Thyroid gland (tissue), 4 donors: ENCODE measurements at places on chromosomes 13 and 19.
A peak's percentile ranks its signal among the peaks of the same experiment; 100 is the strongest.

GRCh38 chr13:79084802-79085424, 321.1 kb downstream of the RBM26 start:
- no peak for DNase-seq
- no peaks in the 10 kb centered on the region for H3K4me1 ChIP-seq
- H3K27ac ChIP-seq, result no peak overlapping the region
- H3K36me3 ChIP-seq, result no peaks in the 10 kb centered on the region

DNA sequence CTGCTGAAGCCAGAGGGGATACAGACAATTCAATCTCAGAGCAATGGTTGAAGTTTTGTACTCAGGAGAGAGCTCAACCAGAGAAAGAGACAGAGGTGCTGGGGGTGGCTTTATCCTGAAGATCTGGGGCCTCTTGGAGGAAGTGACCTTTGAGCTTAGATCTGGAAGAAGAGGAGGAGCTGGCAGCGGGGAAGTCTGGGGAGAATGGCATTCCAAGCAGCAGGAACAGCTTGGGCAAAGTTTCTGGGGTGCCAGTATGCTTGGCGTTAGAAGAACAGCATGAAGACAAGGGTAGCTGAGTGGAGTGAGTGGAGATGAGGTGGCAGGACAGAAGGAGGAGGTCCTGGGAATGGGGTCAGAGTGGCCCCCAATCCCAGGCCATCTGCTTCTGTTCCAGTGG, 11.3 kb downstream of the MAST3 start:
- peaks cover 9% of the 10 kb centered on the region for H3K4me1 ChIP-seq
- no peaks in the 10 kb centered on the region for H3K27me3 ChIP-seq
- H3K4me3 ChIP-seq, result no peak overlapping the region
- H3K27ac ChIP-seq, result no peak overlapping the region

GRCh38 chr19:1125601-1126467, 22.0 kb downstream of the GPX4 start:
- H3K27ac ChIP-seq, result no peak overlapping the region
- no peaks in the 10 kb centered on the region for H3K27me3 ChIP-seq
- DNase-seq, result no peak
- no peak overlapping the region for H3K4me3 ChIP-seq

DNA sequence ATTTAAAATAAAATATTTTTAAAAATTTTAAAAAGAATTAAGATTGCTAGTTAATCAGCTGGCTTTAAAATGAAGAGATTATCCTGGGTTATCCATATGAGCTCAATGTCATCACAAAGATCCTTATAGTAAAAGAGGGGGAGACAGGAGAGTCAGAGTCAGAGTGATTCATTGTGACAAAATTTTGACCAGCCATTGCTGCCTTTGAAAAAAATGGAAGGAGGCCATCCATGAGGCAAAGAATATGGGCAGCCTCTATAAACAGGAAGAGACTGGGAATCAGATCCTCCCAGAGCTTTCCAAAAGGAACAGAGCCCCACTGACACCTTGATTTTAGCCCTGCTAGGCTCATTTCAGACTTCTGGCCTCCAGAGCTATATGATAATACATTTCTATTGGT, 9.3 kb upstream of the RUBCNL start:
- no peaks in the 10 kb centered on the region for H3K4me1 ChIP-seq
- H3K27ac ChIP-seq, result no peak overlapping the region
- H3K27me3 ChIP-seq, result no peaks in the 10 kb centered on the region
- DNase-seq, result no peak

DNA sequence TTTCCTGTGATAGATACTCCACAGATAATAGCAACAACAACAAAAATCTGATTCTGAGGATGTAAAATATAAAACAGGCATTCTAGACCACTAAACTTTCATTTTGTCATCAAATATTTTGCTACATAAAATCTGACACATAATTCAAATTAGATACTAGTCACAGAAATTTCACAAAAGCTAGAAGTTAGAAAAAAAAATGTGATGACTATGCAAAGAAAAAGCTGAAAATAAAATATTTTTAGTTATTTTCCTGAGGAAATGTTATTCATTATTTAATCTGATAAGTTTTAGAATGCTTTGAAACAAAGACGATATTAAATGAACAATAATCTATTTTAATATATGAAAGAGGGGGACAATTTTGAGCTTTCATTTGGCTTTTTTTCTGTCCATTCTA, 357.2 kb downstream of the SLITRK6 start:
- DNase-seq, result no peak
- H3K4me3 ChIP-seq, result no peak overlapping the region
- H3K27me3 ChIP-seq, result no peaks in the 10 kb centered on the region
- H3K36me3 ChIP-seq, result no peaks in the 10 kb centered on the region
- H3K4me1 ChIP-seq, result no peaks in the 10 kb centered on the region

GRCh38 chr19:42433503-42434260, 6.5 kb upstream of the LIPE start:
- DNase-seq, result peak; percentile 69
- no peaks in the 10 kb centered on the region for H3K27me3 ChIP-seq
- no peaks in the 10 kb centered on the region for H3K36me3 ChIP-seq
- H3K4me1 ChIP-seq, result no peaks in the 10 kb centered on the region

- no peaks in the 10 kb centered on the region for H3K36me3 ChIP-seq
- no peaks in the 10 kb centered on the region for H3K27me3 ChIP-seq
- DNase-seq, result no peak
- H3K4me3 ChIP-seq, result no peak overlapping the region
- H3K27ac ChIP-seq, result no peak overlapping the region
- H3K4me1 ChIP-seq, result peaks cover 3% of the 10 kb centered on the region
These were observed 167.5 kb upstream of the FREM2 start for GRCh38 chr13:38519229-38519911.
